Stimulated activated CD8-positive, alpha-beta memory T cell treated with anti-CD3 and anti-CD28 coated beads, Interleukin-4, amount 100 ng/mL, for 1 hour (primary cell): ENCODE measurements at places on chromosomes 5 and 9.

DNA sequence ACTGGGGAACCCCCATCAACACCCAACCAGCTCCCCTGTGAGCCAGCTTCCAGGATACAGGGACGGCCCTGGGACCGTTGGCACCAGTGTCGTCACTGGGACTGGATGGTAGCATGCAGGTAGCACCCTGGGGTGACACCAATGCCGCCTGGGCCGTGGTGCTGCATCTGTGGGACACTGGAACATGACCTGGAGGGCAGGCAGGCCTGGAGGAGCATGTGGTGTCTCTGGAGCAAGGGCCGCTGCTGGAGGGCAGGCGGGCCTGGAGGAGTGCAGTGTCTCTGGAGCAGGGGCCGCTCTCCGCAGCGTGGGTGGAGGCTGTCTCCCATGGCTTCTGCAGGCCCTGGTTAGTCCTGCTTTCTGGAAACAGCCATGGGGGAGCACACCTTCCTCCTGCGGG, 13.1 kb downstream of the LPCAT1 start:
- DNase-seq, result no peak

GRCh38 chr9:98007251-98007928, 24.2 kb downstream of the ANP32B start:
- DNase-seq, result no peak

GRCh38 chr5:168781941-168782571, 202.9 kb upstream of the PANK3 start:
- DNase-seq, result no peak

GRCh38 chr5:4206127-4206526, 610.5 kb downstream of the IRX1 start:
- no peak for DNase-seq
